ENCODE measurements at places on chromosomes 3 and 15.

DNA sequence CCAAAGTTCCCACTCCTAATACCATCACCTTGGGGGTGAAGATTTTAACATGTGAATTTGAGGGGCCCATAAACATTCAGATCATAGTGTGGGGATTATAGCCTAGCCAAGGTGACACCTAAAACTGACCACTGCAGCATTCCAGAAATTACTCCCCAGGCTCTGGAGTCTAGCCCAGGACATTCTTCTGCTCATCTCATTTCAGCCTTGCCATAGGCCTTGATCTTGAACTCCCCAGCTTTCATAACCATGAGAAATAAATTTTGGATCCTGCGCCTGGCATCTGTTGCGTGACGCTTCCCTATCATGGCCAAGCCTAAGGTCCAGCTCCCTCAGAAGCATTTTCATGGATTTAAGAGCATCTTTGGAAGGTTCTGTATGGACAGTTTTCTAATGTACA lies 502.9 kb upstream of the THBS1 start:
- no peak for DNase-seq

DNA sequence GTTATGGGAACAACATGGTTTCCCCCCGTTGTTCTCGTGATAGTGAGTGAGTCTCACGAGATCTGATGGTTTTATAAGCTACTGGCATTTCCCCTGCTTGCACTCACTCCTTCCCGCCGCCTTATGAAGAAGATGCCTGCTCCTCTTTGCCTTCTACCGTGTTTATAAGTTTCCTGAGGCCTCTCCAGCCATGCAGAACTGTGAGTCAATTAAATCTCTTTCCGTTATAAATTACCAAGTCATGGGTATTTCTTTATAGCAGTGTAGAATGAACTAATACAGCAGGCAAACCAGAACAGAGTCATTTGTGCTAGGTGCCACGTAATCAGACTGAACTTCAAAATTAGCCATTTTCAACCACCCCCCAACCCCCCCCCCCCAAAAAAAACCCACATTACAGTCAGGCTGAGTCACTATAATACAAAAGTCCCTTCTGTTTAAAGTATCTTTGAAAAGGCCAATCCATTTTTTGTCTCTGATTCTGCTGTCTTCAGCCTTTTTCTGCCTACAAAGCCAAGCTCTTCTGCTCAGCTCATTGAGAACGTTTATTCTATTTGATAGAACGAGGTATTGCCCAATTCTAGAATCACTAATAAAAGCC lies 4.1 kb downstream of the OR4F6 start:
- no peak for DNase-seq

DNA sequence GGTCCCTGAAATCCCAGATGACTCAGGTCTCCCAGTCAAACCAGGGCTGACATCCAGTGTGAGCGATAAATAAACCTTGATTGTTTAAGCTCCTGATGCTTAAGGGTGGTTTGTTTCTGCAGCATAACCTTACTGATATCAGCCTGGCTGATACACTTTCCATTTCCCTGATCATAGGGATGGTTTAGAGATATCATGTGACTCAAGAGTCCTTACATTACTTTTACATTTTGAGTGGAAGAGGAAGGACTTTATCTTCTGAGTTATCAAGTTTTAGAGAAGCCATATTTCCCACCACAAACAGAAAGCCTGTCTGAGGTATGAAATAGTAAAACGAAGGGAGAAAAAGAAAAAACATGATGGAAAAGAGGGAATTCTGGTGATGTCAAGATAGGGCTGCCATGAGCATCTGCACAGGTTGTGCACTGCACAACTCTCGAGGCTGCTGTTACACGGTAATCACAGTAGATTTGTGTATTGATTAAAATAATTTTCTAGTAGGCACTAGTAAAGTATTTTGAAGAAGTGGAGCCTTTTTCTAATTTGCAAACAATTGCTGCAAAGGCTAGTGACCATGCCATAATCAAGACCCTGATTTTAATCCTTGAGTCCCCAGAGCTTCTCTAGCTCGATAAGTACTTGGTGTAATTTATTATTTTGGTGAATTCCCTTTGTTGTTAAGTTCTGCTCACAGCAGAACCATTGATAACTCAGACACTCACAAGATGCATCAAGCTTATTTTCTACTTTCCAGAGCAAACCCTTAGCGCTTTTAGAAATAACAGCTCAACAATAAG lies 34.1 kb upstream of the FBLN2 start:
- no peak for DNase-seq

- DNase-seq: no peak
These were observed 154.7 kb downstream of the SV2B start for GRCh38 chr15:91254766-91255165.

DNA sequence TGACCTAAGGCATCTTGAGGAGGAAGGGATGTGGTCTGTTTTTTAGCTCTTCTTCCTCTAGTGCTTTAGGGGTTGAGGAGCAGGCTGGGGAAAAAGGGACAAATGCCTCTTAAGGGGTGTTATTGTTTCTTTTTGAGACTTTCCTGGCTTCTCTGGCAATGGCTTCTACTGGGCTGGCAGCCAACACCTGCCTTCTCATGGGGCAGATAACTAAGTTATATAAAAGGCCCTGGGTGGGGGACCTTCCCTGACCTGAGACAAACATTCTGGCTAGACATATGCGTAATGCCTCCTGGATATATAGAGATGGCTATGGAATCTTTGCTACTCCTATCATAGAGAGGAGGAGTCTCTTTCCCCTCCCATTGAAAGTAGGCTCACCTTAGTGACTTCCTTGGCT lies 179.2 kb upstream of the PROK2 start:
- DNase-seq: no peak

DNA sequence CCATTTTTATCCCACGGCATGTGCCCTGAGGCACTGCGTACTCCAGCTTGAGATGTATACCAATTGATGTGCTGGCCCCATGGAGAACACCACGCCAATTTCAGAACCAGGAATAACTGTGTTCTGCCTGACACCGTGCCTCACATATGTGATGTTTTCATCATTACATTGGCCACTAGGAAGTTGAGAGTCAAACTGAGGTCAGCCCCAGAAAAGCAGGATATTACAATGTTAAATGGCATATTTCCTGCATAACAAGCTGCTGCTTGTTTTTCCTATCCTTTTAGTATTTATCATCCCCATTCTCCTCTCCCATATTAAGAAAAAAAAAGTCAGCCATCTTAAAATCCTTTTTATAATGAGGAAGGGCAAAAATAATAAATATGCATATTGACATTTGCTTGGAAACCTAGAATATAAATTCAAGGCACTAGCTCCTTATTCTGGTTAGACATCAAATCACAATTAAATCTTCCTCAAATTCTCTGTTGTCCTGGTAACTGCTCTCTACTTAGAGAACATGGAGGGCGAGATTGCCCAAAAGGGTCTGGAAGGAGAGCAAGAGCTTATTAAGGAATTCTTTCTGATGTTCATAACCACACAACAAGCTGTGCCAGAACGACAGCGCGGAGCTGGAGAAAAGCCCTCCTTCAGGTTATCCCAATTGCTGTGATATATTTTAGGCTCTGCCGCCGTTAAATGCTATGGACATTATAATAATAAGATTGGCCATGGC lies 112.6 kb downstream of the UACA start:
- no peak for DNase-seq

GRCh38 chr15:72604794-72605193 lies 49.7 kb upstream of the GOLGA6B start:
- no peak for DNase-seq

DNA sequence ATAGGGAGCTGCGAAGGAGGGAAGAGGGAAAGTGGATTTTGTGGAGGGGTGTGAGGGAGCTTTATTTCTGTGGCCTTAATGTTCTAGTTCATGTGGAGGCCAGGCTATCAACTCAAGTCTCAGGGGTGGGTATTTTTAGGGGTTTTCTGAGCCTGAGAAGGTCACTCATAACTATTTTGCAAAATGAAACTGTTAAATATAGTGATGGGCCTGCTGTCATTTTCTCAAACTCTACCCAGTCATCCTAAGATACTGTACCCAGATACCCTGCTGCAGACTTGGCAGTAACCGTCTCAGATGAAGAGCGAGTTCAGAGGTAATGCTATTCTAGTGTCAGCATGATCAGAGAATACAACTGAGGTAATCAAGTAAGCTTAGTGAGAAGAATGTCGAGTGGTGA lies 545.0 kb upstream of the TBL1XR1 start:
- no peak for DNase-seq

DNA sequence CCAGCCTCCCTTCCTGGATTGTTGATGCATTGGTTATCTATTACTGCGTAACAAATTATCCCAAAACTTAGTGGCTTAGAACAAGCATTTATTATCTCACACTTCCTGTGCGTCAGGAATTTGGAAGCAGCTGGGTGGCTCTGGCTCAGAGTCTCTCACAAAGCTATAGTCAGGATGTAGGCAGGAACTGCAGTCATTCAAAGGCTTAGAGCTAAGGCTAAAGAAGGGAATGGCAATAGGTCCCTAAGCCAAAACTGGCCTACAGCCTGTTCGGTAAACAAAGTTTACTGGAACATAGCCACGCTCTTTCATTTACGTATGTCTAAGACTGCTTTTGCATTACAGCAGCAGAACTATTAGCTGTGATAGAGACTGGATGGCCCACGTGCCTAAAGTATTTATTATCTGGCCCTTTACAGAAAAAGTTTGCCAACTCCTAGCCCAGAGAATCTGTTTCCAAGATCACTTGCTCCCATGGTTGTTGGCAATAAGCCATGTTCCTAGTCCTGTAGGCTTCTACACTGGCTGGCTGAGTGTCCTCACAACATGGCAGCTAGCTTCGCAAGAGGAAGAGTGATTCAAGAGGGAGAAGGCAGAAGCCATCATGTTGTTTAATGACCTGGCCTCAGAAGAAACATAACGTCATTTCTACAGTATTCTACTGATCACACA lies 132.4 kb downstream of the SNRK start:
- DNase-seq: no peak

GRCh38 chr3:52194485-52195290 lies 3.3 kb upstream of the ALAS1 start:
- DNase-seq: no peak

DNA sequence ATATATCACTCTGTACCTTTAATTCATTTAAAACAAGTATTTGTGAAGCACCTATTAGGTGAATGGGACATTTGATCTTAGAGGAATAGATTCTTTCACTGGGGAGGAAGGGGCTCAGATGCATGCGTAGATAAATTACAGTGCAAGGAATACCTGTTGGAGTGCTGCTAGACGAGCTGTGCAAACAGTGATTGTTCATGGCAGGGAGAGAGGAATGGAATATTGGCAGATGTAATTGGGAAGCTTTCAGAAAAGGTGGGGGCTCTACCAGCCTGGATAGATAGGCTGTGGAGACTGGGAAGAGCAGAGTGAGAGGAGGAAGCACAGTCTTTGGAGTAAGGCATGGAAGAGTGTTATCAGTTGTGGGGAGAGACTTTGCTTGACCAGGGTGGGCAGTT lies 116.8 kb downstream of the AKAP13 start:
- DNase-seq: no peak

DNA sequence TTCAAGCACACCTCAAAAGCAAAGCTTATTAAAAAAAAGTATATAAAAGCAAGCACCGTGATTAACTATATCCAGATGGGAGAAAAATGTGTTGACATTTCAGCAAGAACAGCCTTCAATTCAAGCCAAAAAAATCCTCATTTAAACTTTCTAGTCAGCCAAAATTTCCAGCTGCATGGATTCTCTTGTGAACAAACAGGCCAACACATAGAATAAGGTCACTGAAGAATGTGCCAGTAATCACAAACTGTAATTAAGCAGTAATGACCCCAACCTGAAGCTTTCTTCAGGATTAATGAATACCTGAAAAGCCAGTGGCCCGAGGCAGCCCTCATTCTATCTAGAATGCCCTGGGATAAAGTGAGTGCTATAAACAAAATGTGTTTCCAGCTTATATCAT lies 130.7 kb upstream of the KCNMB2 start:
- DNase-seq: no peak

GRCh38 chr3:88131695-88132094 lies 18.1 kb upstream of the C3orf38 start:
- DNase-seq: no peak
